Natural killer cell (primary cell): ENCODE measurements at places on chromosomes 12 and 14. TPM values are rescaled to one million over a fixed set of nuclear protein-coding genes. Genes with fewer than 3 reads are reported as not detected.

Gene HSPB8
- total RNA-seq: not detected

Gene INHBE
- total RNA-seq: not detected

Gene CAPZA3
- not detected for total RNA-seq

- H3K4me3 ChIP-seq: no peak overlapping the region
- H3K36me3 ChIP-seq: no peaks in the 10 kb centered on the region
- no peak overlapping the region for H3K27ac ChIP-seq
- DNase-seq: no peak
- no peaks in the 10 kb centered on the region for H3K27me3 ChIP-seq
Observed at GRCh38 chr12:115755061-115755724, 522.3 kb downstream of the MED13L start.

DNA sequence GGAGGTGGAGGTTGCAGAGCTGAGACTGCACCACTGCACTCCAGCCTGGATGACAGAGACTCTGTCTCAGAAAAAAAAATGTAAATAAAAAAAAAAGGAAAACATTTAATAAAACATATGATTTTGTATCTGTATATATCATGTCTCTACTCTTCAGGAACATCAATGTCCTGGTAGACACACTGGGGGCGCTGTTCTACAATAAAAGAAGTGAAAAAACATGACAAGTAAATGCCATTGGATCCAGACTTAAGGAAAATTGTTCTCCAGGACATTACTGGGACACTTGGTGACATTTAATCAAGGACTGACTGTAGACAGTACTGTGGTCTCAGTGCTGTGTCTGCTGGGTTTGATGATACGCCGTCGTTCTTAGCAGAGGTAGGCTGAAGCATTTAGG, 15.5 kb upstream of the KLC1 start:
- no peak for DNase-seq
- H3K27ac ChIP-seq: no peak overlapping the region
- H3K4me3 ChIP-seq: no peak overlapping the region
- H3K4me1 ChIP-seq: peaks cover under 1% of the 10 kb centered on the region
- no peaks in the 10 kb centered on the region for H3K36me3 ChIP-seq
- H3K27me3 ChIP-seq: peaks cover under 1% of the 10 kb centered on the region

Gene AKT1
- total RNA-seq: 163 TPM

DNA sequence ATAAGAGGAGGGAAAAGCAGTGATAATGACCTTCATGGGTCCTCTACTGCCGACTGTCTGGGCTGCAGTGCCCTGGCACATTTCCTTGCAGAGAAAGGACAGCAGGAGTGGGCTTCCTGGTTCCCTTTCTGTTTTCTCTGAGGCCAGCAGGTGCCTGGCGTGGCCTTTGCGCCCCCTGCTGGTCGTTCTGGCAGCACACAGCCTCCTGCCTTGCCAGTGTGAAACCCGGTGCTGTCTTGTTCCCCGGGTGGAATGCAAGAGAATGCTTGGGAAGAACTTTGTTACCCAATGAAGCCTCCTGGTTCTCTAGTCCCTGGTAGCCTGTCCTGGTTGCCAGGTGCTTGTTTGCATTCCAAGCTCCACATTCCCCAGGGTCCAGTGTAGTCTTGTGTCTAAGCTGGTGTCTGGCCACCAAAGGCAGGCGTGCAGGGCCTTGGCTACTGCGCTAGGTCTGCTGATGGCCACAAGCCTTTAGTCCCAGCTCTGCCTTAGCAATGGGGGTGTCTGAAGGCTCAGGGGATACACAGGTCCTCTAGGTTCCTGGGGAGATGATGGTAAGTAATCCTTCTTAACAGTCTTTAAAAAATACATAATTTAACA, 1392.4 kb upstream of the TMEM132C start:
- no peak overlapping the region for H3K27ac ChIP-seq
- no peaks in the 10 kb centered on the region for H3K27me3 ChIP-seq
- no peak overlapping the region for H3K4me3 ChIP-seq
- no peaks in the 10 kb centered on the region for H3K36me3 ChIP-seq

DNA sequence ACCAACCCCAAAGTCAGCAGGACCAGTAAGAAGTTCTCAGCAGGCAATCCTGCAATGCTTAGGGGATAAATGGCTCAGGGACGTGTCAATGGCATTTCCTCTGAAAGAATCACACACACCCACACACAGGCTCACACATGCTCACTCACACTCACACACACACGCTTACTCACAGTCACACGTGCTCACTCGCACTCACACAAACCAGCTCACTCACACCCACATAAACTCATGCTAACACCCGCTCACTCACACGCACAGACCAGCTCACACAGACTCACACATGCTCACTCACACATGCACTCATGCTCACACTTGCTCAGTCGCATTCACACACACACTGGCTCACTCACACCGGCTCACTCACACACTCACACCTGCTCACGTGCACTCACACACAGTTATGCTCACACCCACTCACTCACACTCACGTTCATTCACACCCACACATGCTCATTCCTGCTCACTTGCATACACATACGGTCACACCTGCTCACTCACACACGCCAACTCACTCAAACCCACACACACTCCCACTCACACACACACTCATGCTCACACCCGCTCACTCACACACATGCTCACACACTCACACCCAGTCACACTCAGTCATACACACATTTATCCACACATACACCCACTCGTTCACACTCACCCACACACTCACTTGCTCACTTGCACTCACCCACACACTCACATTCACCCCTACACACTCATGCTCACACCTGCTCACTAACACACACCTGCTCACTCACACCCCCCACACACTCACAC, 436.8 kb downstream of the BCL11B start:
- no peaks in the 10 kb centered on the region for H3K36me3 ChIP-seq
- no peaks in the 10 kb centered on the region for H3K27me3 ChIP-seq
- H3K27ac ChIP-seq: no peak overlapping the region
- no peaks in the 10 kb centered on the region for H3K4me1 ChIP-seq
- H3K4me3 ChIP-seq: no peak overlapping the region

Gene TGM1
- 4.7 TPM for total RNA-seq

Gene BIN2
- 478 TPM for total RNA-seq

- H3K27me3 ChIP-seq: no peaks in the 10 kb centered on the region
- H3K4me3 ChIP-seq: no peak overlapping the region
- H3K36me3 ChIP-seq: no peaks in the 10 kb centered on the region
Observed at GRCh38 chr12:47839214-47839876, 19.6 kb upstream of the HDAC7 start.

- H3K36me3 ChIP-seq: no peaks in the 10 kb centered on the region
- DNase-seq: no peak
- peak overlapping the region; percentile 83 for H3K27ac ChIP-seq
- peaks cover 46% of the 10 kb centered on the region for H3K4me1 ChIP-seq
Observed at GRCh38 chr14:55333711-55334485, 62.7 kb downstream of the FBXO34 start.

- no peak overlapping the region for H3K4me3 ChIP-seq
- no peaks in the 10 kb centered on the region for H3K36me3 ChIP-seq
- no peaks in the 10 kb centered on the region for H3K27me3 ChIP-seq
- DNase-seq: no peak
Observed at GRCh38 chr14:84783511-84783910, 746.4 kb upstream of the FLRT2 start.

- H3K27me3 ChIP-seq: no peaks in the 10 kb centered on the region
- H3K4me3 ChIP-seq: no peak overlapping the region
- H3K4me1 ChIP-seq: peaks cover under 1% of the 10 kb centered on the region
- no peak overlapping the region for H3K27ac ChIP-seq
- DNase-seq: peak; percentile 11
Observed at GRCh38 chr14:55813630-55814029, 233.6 kb downstream of the KTN1 start.

- H3K27ac ChIP-seq: no peak overlapping the region
- H3K36me3 ChIP-seq: no peaks in the 10 kb centered on the region
- no peak overlapping the region for H3K4me3 ChIP-seq
- peaks cover 6% of the 10 kb centered on the region for H3K4me1 ChIP-seq
- H3K27me3 ChIP-seq: no peaks in the 10 kb centered on the region
- DNase-seq: no peak
Observed at GRCh38 chr14:21109377-21110138, 8.7 kb downstream of the TMEM253 start.

DNA sequence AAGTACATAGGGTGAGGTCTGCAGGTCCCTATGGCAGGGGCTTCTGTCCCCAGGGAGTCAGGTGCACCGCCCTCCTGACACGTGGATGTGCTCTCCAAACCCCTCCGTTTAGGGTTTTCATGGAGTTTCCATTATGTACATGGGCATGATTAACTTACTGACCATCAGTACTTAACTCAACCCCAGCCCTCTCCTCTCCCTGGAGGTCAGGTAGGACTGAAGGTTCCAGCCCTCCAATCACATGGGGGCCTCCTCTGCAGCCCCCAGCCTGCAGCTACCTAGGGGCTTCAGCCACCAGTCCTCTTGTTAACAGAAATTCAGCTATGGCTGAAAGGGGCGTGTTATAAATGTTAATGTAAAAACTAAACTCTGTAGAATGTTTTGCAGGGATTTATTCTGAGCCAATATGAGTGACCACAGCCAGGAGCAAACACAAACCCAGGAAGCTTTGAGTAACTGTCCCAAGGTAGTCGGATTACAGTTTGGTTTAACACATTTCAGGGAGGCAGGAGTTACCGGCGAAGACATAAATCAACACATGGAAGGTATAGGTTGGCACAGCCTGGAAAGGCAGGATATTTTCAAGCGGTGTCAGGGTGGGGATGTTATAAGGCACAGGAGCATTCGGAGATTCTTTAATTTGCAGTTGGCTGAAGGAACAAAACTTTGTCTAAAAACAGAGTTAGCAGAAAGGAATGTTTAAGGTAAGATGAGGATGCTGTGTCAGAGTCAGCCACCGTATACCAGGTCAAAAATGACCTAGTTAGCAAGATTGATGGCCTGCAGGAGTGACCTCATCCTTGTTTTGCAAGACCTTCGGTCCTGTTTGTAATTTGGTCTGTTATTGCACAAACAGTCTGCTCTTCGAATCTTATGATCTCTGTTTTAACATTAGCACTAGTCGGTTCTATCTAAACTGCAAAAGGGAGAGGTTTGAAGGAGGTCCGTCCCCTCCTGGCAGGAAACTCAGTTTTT, 75.2 kb downstream of the TNFAIP2 start:
- DNase-seq: no peak
- no peak overlapping the region for H3K4me3 ChIP-seq
- no peaks in the 10 kb centered on the region for H3K36me3 ChIP-seq
- no peaks in the 10 kb centered on the region for H3K27me3 ChIP-seq
- no peaks in the 10 kb centered on the region for H3K4me1 ChIP-seq

DNA sequence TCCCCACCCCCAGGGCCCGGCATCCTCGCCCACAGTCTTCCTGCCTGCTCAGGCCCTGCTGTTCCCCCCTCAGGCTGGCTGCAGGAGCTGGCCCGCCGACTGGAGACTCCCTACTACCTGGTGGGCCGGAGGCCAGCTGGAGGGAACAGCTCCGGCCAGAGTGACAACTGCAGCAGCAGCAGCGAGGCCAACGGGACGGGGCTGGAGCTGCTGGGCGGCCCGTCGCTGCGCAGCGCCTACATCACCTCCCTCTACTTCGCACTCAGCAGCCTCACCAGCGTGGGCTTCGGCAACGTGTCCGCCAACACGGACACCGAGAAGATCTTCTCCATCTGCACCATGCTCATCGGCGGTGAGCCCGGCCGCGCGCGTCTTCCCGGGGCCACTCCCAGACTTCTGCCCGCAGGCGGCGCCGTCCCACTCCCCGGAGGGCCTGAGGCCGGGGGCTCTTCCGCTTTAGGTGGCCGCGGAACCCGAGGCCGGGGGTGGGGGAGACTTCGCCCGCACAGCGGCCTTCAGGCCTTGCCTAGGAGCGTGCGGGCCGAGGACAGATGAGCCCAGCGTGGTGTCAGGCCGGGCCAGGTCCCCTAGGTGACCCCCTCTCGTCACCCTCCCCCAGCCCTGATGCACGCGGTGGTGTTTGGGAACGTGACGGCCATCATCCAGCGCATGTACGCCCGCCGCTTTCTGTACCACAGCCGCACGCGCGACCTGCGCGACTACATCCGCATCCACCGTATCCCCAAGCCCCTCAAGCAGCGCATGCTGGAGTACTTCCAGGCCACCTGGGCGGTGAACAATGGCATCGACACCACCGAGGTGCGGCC, 10.2 kb downstream of the KCNH3 start:
- DNase-seq: peak; percentile 57
- peaks cover 7% of the 10 kb centered on the region for H3K27me3 ChIP-seq
- H3K4me1 ChIP-seq: peaks cover 13% of the 10 kb centered on the region

DNA sequence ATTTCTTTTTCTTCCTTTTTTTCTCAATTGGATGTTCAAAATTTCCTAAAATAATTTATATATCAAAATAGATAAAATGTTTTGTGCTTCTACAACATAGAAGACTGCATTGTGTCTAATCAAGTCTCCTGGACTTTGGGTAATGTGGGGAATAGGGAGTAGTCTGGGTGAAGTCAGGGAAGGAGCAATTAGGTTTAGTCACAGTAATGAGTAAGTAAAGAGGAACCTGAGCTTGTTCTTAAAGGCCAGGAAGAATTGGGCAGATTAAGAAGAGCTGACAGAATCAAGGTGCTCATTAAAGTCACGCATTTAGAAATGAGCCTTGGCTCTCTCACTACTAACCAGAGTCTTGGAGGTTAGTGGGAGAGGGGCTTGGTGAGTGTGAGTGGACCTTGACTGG, 233.3 kb upstream of the SSTR1 start:
- no peaks in the 10 kb centered on the region for H3K4me1 ChIP-seq
- H3K36me3 ChIP-seq: no peaks in the 10 kb centered on the region
- H3K27me3 ChIP-seq: no peaks in the 10 kb centered on the region
- H3K4me3 ChIP-seq: no peak overlapping the region

- no peak for DNase-seq
- H3K27me3 ChIP-seq: no peaks in the 10 kb centered on the region
- peak overlapping the region; percentile 72 for H3K27ac ChIP-seq
- peaks cover 34% of the 10 kb centered on the region for H3K4me1 ChIP-seq
Observed at GRCh38 chr14:22887260-22887989, 4.4 kb downstream of the REM2 start.

Gene COX8C
- not detected for total RNA-seq

DNA sequence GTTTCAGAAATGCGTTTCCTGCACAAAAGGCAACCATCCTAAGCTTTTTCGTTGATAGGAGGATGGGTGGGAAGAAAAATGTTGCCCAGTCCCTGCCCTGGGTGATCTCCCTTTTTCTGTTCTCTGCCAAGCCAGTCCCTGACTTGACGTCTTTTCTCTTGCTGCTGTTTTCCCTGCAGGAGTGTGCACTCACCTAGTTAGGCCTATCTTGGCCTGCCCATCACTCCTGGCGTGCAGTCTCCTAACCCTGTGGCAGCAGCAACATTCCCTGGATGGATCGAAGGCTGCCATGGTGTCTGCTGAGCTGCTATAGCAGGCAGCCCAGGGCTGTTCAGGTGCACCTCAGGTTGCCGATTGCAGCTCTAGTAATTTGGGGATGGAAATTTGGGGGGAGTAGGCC, 1.2 kb downstream of the UNC119B start:
- DNase-seq: no peak
- H3K36me3 ChIP-seq: peaks cover 6% of the 10 kb centered on the region
- H3K4me1 ChIP-seq: peaks cover 22% of the 10 kb centered on the region

DNA sequence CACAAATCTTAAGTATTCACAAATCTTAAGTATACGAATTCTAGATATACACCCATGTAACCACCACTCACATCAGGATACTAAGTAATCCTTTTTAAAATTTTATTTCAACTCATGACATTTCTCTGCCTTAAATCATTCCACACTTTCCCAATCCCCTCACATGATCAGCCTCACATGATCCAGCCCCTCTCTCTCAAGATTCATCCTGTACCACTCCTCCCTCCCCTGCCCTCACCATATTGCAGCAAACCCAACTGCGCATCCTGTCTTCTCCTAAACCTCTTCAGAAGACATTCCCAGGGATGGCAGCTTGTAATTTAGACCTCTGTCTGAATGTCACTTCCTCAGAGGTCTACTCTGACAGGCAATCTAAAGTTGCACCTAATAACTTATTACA, 1.7 kb upstream of the EIF4B start:
- peaks cover 6% of the 10 kb centered on the region for H3K36me3 ChIP-seq
- no peaks in the 10 kb centered on the region for H3K27me3 ChIP-seq
- H3K27ac ChIP-seq: no peak overlapping the region
- DNase-seq: no peak
- H3K4me3 ChIP-seq: no peak overlapping the region
